ENCODE measurements at places on chromosomes 5 and 9.
A peak's percentile ranks its signal among the peaks of the same experiment; 100 is the strongest.

GRCh38 chr5:117999939-118000549 lies 988.3 kb downstream of the DTWD2 start:
- DNase-seq = no peak

DNA sequence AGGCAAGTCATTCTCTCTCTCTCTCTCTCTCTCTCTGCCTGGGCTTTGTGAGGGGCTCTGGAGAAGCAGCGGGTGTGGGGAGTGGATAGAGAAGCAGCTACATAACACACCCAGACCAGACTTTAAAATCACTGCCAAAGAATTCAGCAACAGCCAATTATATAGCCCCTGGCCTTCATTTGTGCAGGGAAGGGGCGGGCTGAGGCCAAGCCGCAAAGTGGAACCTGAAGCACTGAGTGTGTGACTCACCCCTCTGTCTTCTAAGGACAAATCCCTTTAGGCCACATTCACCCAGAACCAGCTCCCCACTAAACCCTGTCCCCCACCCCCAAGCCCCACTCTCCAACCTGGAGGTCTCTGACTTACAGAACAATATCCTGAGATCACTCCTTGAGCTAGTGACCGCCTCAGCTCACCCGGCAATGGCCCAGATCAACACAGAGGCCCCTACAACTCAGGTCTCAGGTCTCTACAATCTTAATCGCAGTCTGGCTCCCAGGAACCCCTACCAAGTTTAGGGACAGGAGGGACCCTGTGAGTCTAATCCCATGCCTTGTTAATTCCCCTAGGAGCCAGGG lies 6.0 kb downstream of the B4GALT1 start:
- peak; percentile 68 for DNase-seq

DNA sequence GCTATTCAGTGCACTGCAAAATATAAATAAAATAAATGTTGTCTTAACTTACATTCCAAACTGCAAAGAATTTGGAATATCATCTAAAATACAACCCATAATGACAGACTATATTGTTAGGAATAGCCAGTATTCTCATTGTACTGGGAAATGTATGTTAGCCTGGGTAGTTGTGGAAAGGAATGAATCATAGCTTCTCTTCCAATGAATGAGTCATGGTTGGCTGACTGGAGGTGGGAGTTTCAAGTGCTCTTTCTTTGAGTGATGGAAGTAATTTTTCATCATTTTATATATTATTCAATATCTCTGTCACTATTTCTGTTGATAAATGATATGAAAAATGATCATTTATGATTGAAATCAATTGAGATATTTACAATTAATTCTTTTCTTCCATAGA lies 158.6 kb upstream of the ARRDC3 start:
- DNase-seq = no peak

- no peak for DNase-seq
These were observed 68.8 kb downstream of the SNX18 start for GRCh38 chr5:54586336-54586735.

DNA sequence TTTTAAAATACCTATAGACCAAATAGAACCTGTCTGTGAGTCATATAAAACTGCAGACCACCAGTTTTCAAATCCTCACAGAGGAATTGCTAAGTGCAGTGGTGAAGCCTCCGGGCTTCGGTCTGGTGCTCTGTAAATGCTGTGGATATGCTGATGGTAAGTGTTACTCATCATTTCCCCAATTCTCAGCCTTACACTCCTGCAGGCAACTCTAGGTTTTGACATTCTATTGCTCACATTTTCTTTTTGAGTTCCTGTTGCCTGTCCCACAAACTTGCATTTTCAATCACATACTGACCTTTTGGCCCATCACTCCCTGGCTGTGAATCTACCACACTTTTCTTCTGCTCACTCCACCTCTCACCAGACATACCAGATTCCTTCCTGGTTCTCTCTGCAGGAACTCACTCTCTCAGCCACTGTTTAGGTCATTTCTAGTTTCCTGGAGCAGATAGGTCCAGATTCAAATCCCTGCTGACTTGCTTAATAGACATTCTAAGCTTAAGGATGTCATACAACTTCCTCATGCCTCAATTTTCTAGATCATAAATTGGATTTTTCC lies 192.9 kb downstream of the RAB3C start:
- DNase-seq = no peak

DNA sequence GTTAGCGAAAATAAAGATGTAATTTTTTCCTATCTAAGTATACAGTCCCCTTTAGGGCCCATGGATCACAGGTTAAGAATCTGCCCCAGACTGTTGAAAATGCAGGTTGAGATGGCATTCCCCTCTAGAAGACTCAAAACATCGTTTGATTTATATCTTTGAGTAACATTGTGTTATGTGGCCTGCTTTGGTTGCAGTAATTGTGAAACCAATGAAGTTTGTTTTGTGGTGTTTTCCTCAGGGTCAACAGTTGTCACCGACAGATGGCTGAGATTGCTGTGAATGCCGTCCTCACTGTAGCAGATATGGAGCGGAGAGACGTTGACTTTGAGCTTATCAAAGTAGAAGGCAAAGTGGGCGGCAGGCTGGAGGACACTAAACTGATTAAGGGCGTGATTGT lies 7.8 kb downstream of the CCT5 start:
- no peak for DNase-seq

DNA sequence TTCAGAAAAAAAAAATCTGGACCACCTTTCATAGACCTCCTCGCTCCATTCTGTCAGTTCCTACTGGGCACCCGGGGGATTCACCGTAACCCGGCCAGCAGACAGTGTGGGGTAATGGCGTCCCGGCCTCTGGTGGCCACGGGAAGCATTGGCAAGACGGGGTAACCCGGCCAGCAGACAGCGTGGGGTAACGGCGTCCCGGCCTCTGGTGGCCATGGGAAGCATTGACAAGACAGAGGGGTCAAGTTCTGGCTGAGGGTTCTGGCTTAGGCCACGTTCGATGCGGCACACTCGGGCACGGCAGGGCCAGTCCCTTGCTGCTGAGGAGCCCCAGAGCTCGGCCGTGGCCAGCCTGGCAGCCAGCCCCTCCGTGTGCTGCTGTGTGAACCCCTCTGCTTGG lies 116.2 kb upstream of the RAPGEF1 start:
- DNase-seq = no peak

DNA sequence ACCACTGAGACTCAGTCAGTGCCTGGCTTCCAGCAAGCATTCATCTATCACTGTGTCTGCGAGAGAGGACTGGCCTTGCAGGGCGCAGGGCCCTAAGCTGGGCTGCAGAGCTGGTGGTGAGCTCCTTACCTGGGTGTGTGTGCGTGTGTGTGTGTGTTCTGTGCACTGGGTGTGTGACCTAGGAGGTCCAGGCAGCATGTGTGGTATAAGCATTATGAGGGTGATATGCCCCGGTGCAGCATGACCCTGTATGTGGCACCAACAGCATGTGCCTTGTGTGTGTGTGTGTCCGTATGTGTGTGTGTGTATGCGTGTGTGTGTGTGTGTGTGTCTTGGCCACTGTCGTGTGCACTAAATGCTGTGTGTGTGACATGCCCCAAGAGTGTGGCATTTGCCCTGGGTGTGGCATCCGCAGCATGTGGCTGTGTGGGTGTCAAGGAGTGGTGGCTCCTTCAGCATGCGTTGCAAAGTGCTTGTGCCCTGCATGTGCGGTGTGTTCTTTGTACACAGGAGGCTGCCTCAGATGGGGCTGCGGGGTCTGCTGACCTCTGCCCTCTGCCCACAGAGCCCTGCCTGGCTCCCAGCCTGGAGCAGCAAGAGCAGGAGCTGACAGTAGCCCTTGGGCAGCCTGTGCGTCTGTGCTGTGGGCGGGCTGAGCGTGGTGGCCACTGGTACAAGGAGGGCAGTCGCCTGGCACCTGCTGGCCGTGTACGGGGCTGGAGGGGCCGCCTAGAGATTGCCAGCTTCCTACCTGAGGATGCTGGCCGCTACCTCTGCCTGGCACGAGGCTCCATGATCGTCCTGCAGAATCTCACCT lies 3.3 kb downstream of the FGFR4 start:
- DNase-seq = no peak

GRCh38 chr9:124853605-124854143 lies 414 bp downstream of the WDR38 start:
- DNase-seq = no peak

GRCh38 chr9:16521868-16522411 lies 348.5 kb downstream of the BNC2 start:
- DNase-seq = no peak

DNA sequence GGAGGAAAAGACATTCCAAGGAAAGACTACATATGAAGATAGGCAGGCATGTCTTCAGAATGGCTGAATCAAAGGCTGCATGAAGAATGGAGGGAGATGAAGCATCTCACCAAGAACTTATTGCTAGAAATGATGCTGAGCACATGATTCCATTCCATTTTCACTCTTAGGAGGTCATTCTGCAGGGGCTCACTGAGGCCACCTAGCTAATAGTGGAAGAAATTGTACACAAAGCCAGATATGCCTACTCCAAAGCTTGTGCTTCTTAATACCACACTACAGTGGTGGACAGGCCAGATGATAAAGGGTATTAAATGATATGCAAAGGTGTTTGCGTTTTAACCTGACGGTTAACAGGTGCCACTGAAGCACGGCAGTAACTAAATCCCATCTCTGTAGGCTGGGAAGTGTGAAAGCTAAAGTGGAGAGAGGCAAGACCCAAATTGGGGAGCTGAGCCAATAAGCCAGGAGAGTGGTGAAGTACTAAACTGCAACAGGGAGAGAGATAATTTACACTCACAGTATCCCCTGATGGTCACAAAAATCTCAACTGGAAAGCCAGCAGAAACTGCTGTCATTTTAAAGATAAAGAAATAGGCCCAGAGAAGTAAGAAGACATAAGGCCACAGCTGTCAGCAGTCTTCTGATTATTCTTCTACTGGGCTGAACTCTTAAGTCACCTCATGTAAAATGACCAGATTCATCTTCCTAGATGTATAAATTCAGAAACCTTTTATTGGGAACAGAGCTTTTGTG lies 14.6 kb downstream of the NDUFA8 start:
- no peak for DNase-seq

GRCh38 chr9:107755246-107755645 lies 265.7 kb upstream of the KLF4 start:
- no peak for DNase-seq

DNA sequence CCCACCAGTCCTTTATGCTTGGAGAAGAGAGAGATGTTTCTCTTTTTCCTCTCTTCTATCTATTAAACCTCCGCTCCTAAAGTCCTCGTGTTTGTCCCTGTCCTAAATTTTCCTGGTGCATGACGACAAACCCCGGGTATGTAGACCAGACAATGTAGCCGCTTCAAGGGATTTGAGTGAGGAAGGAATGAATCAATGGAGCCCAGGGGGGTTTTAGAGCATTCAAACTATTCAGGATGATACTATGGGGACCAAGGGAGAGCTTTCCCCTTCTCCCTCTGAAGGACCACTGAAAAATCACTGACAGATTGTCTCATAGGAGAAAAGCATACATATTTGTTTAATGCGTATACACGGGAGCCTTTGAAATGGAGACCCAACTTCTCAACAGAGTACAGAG lies 18.4 kb downstream of the CEL start:
- DNase-seq = no peak

DNA sequence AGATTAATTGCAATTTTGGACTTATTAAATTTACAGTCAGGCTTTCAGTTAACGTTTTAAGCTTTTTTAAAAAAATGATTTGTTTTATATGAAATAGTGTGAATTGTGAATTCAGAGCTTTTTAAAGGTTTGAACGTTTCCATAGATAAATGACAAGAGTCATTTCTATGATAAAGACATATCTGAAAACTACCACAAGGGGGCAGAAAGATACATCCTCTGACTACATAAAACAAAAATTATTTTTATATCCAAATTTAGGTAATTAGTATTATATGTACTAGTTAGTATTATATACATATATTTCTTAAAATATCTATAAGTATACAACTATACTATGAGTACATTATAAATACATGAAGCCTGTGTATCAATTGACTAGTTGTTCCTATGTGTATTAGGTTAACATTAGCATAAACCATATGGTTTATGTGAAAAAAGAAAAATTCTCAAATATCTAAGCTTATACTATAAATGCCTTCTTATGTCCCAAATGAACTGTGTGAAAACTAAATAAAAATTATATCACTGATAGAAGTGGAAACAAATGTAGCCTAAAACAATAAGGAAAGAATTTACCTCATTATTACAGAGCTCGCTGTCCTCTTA lies 155.2 kb downstream of the MEF2C start:
- peak; percentile 5 for DNase-seq

- DNase-seq = no peak
These were observed 52.8 kb upstream of the SLC44A1 start for GRCh38 chr9:105191508-105192121.

DNA sequence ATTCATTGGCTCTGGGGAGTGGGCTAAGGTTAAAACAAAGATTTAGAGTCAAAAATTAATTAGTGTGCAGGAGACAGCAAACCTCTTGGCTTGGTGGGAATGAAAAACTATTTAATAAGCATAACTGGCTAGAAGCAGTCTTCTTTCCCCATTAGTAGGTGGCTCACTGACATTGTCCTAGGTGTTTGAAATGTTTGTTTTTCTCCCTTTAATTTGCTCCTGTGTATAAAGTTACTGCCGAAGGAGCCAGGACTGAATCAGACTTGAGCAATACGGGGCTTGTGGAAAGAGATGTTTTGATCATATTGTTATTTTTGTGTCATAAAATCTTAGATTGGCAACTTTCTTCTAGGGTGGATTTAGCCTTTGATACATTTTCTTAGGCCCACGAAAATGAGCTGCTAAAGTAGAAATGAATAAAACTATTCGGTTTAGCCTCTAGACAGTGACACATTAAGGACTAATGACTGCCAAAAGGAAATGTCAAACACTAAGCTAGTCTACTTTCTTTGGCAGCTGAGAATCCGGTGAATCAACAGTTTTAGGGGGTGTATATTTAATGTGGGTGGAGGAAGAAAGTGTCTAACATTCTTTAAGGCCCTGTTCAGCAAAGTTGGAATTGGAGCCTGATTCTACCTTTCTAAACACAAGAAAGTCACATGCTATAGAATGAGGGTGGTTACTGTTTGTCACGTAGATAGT lies 30.2 kb downstream of the LRRTM2 start:
- DNase-seq = no peak

DNA sequence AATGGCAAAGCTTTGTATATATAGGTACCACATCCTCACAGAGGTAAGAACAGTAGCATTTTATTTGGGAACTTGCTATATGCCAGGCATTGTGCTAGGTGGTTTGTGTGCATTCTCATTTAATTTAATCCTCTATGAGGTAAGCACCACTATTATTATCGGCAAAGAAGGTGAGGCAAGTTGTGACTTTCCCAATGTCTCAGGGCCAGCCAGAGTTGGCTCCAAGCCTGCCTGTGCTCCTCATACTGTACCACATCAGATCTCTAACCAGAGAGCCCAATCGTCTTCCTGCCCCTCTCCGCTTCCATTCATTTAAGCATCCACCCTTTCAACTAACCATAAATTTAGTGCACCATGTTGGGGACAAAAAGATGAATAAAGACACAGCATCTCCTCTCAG lies 55.1 kb downstream of the NIPSNAP3B start:
- no peak for DNase-seq

DNA sequence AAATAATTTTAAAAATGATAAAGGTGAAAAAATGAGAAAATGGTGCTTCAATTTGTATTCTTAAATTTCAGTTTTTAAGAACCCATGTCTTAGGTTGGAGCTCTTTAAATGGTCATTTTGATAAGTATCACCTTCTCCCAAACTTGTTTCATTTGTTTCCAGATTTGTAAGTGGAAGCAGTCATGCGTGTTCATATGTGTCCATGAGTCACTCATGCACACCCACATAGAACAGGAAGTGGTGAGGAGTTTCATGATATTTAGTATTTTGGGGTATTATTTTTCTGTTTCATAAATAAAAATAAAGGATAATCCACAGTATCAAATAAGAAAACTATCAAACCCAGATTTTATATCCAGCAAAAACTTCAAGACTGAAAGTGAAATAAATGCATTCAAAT lies 570.4 kb upstream of the ST8SIA4 start:
- DNase-seq = no peak

GRCh38 chr5:138622051-138622450 lies 46.9 kb upstream of the HSPA9 start:
- no peak for DNase-seq

Measured in CD4-positive, alpha-beta T cell treated with Interleukin-12 subunit alpha and Interleukin-12 subunit beta, for 1 hour (primary cell).